ENCODE measurements at places on chromosomes 13 and 19.

DNA sequence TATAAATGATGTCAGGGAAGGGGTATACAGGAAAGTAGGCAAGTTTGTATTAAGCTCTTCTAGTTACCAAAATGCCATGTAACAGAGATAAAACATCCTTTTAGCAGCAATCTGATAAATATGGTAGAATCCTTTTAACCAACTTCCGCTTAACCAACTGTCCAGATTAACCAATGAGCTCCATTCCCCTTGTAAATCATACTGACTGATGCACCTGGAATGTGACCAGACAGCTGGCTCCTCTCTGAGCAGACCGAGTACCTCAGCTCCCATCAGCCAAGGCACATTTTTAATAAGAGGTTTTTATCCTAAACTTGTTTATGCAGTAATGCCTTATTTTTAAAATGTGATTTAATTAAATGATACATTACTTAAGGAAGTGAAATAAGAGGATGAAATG lies 66.4 kb downstream of the KLF12 start:
- no peak for DNase-seq

- no peak for DNase-seq
These were observed 4.9 kb upstream of the KLK15 start for GRCh38 chr19:50838239-50838638.

DNA sequence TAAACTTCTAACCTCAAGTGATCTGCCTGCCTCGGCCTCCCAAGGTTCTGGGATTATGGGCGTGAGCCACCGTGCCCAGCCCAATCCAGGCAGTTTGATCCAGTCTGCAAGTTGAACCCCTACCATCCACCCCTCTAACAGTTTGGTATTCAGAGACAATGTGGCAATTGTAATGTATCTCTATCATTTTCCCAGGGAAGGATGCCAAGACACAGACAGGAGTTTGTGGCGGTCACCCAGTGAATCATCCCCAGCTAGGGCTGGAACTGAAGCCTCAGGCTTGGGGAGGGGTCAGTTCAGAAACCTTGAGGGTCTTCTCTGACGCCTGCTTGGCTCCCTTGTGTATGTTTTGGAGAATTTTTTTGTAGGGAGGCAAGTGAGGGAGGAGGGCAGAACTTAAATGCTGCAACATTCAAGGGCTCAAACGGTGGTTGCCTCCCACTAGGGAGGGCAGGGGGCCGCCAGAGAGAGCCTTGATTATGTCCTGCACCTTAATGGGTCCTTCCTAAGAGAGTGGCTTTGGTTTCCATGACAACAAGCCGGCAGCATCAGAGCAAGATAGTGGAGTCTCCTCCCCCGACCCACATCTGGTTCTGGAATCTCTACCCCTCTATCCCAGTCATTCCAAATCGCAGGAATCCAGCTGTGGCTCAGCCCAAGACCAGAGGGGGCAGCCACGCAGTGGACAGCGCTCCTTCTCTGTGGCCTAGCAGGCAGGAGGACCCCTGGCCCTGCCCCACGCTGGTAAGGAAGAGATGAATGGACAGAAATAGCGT lies 14.9 kb upstream of the FEM1A start:
- no peak for DNase-seq

- no peak for DNase-seq
These were observed 3.6 kb downstream of the DMAC2 start for GRCh38 chr19:41435936-41436673.

Data from stimulated activated CD4-positive, alpha-beta T cell treated with anti-CD3 and anti-CD28 coated beads, TNF-alpha, amount 100 ng/mL, for 24 hours (primary cell).